ENCODE measurements at places on chromosomes 2 and 18. TPM values are rescaled to one million over a fixed set of nuclear protein-coding genes. Genes with fewer than 3 reads are reported as not detected.

GRCh38 chr2:29016504-29016903 lies 35.4 kb downstream of the TOGARAM2 start:
- no peak overlapping the region for H3K4me3 ChIP-seq
- no peaks in the 10 kb centered on the region for H3K36me3 ChIP-seq
- H3K4me1 ChIP-seq, result peaks cover 8% of the 10 kb centered on the region
- no peak for DNase-seq

DNA sequence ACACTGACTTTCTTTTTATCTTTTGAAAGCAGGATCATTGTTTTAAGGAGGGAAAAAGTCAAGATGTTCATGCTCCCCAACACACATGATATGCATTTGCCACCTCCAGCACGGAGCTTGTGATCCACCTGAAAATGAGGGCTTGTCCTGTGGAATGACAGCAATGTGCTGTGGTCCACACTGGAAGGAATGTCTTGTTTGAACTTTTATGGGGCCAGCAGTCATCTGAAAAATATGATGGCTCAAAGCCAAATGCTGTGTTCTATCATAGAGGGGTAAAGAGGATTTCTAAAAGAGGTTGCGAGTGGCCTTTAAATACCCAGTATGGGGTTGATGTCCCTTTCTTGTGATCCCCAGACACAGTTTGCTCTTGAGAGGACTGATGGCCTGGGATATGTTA lies 226.5 kb upstream of the SPRED2 start:
- H3K27me3 ChIP-seq, result no peaks in the 10 kb centered on the region
- no peak overlapping the region for H3K27ac ChIP-seq
- H3K4me3 ChIP-seq, result no peak overlapping the region
- no peaks in the 10 kb centered on the region for H3K36me3 ChIP-seq

DNA sequence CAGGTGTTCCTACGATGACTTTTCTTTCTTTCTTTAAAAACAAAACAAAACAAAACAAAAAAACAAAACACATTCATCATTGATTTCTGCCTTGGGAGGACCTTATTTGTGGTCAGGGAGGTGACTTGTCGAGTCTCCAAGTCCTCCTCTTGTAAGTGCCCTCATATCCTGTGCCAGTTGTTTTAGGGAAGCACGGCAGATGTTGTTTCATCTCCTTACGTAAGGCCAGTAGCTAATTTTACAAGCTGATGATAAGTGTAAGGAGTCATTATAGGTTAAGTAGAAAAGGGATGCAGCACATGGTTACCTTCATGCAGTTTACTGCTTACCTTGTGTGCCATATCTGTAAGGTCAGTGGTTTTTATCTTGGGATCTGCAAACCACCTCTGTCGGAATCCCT lies 52.2 kb downstream of the MRPS9 start:
- no peaks in the 10 kb centered on the region for H3K4me1 ChIP-seq
- no peak for DNase-seq
- no peak overlapping the region for H3K4me3 ChIP-seq
- H3K36me3 ChIP-seq, result peaks cover 11% of the 10 kb centered on the region
- no peak overlapping the region for H3K27ac ChIP-seq
- H3K27me3 ChIP-seq, result no peaks in the 10 kb centered on the region

IL36B gene
- not detected for total RNA-seq

GRCh38 chr18:79529296-79529695 lies 133.6 kb downstream of the NFATC1 start:
- no peaks in the 10 kb centered on the region for H3K36me3 ChIP-seq
- no peak overlapping the region for H3K4me3 ChIP-seq
- peaks cover 7% of the 10 kb centered on the region for H3K27me3 ChIP-seq
- DNase-seq, result peak; percentile 6
- no peak overlapping the region for H3K27ac ChIP-seq
- H3K4me1 ChIP-seq, result peaks cover 6% of the 10 kb centered on the region

TUBA4B gene
- total RNA-seq, result not detected

DNA sequence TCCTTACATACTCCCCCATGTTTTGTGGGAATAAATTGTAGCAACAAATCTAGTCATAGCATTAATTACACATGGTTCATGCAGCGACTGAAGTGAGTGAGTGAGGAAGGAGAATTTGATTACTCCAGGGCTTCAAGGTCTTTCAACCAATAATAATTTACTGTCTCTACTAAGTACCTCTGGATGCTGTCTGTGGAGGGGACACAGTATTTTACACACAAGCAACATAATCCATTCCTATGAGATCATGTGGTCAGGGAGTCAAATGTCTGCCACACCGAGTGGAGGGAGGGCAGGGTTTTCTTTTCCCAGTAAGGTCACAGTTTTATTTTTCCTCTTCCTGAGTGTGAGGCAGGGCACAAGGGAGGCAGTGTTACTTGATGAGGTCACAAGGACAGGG lies 334.7 kb upstream of the CELF4 start:
- no peak overlapping the region for H3K27ac ChIP-seq
- no peaks in the 10 kb centered on the region for H3K27me3 ChIP-seq
- no peak for DNase-seq
- no peaks in the 10 kb centered on the region for H3K36me3 ChIP-seq
- peaks cover 9% of the 10 kb centered on the region for H3K4me1 ChIP-seq

- H3K4me1 ChIP-seq, result peaks cover 12% of the 10 kb centered on the region
- H3K27me3 ChIP-seq, result no peaks in the 10 kb centered on the region
- no peak for DNase-seq
- H3K36me3 ChIP-seq, result peaks cover 11% of the 10 kb centered on the region
- H3K4me3 ChIP-seq, result no peak overlapping the region
Observed at GRCh38 chr18:37019157-37019827, 190.4 kb downstream of the KIAA1328 start.

GRCh38 chr2:197124639-197125390 lies 185.8 kb downstream of the ANKRD44 start:
- no peak overlapping the region for H3K4me3 ChIP-seq
- no peak for DNase-seq
- no peaks in the 10 kb centered on the region for H3K27me3 ChIP-seq
- no peaks in the 10 kb centered on the region for H3K36me3 ChIP-seq

DNA sequence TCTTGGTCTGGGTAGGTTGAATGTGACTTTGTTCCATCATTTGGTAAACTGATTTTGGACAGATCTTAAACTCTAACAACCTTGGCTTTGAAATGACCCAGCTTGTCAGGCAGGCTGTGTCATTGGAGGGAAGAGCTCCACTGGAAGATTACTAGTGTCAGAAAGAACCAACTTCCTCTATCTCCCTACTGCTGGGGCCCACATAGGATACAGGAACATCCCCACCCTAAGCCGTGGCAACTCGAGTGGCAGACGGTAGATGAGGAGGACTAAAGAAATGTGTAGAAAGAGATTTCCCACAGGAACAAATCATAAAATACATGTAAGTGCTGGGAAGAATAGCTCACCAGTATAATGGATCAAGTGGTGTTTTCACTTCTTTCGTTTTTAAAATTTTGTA lies 4.3 kb upstream of the G6PC2 start:
- no peak overlapping the region for H3K4me3 ChIP-seq
- peaks cover 10% of the 10 kb centered on the region for H3K27me3 ChIP-seq
- 0 out of 2 replicates have a peak, but pooled peaks cover 3% of the 10 kb centered on the region for H3K4me1 ChIP-seq

DNA sequence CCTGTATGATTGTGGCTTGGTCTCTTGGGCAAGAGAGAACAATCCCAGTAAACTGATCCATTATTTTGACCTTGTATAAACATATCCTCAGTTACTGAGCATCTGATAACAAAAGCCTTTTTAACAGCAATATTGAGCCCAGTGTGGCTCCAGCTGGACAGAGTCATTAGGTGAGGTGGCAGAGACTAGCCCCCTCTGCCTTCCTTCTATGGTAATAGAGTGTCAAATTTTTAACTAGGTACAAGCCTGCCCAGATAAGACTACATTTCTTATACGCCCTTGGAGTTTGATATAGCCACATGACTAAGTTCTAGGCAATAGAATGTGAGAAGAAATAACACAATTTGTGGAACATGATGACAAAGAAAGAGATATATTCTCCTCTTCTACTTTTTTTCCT lies 56.2 kb downstream of the HNMT start:
- no peak overlapping the region for H3K4me3 ChIP-seq
- H3K36me3 ChIP-seq, result no peaks in the 10 kb centered on the region
- no peaks in the 10 kb centered on the region for H3K27me3 ChIP-seq

DLGAP1 gene
- 24.0 TPM for total RNA-seq

Data from WTC11 (cell line).